GM12891 (cell line): ENCODE measurements at places on chromosomes 6 and 20.

DNA sequence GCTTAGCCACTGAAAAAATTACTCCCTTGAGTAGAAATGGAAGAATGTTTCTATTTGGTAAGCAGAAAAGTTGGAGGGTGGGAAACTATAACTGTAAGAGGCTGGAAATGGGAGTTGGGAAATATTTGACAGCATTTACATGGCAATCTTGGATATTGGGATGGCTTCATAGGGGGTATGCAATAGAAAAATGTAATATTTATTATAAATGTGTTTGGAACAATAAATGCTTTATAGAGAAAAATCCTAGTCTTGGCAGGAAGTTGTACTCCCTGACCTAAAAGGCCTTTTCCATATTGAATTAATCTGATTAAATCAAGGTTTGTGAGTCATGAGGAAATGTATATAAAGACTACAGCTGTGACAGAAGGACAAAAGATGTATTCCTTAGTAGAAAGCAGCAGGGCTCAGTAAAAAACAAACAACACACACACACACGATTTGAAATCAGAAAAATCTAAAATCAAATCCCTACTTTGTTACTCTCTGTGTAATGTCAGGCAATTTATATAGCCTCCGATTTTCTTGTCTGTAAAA lies 272.3 kb downstream of the CD109 start:
- DNase-seq, result no peak

- no peak for DNase-seq
Measured at GRCh38 chr6:42049948-42050296, 402 bp upstream of the TAF8 start.

DNA sequence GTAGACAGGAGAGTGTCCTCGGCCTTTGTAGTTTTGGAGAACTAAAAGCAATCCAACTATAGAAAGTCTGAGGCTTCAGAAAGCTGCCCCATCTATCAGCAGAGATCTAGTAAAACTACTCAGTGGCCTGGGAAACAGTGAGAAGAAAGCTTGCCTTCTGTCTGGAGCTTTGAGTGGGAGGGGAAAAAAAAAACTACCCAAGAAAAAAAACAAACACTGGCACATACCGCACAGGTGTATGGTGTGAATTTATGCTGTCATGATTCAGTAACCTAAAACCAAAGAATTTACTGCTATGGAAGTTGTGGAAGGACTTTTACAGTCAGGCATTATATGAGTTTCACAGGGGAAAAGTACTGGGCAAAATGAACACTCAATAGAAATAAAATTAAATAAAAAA lies 280.5 kb downstream of the ADGRB3 start:
- DNase-seq, result no peak

DNA sequence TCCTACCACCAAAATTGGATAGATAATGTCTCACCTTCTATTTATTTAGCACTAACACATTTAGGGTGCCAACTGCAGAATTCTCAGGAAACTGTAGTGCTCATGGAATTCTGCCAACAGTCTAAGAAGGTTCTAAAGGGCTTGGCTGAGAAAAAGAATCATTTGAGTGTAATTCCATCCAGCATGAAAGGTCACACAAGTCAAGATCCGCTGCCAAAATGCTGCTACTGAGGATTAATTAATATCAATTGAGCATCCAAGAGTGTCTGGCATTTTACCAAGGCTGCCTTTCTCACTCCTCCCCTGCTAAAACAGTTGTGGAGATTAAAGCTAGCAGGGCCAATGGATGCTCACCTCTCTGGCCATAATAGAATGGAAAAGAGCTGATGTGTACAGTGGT lies 112.7 kb downstream of the FHL5 start:
- no peak for DNase-seq
